ENCODE measurements at places on chromosomes 13 and 19.

DNA sequence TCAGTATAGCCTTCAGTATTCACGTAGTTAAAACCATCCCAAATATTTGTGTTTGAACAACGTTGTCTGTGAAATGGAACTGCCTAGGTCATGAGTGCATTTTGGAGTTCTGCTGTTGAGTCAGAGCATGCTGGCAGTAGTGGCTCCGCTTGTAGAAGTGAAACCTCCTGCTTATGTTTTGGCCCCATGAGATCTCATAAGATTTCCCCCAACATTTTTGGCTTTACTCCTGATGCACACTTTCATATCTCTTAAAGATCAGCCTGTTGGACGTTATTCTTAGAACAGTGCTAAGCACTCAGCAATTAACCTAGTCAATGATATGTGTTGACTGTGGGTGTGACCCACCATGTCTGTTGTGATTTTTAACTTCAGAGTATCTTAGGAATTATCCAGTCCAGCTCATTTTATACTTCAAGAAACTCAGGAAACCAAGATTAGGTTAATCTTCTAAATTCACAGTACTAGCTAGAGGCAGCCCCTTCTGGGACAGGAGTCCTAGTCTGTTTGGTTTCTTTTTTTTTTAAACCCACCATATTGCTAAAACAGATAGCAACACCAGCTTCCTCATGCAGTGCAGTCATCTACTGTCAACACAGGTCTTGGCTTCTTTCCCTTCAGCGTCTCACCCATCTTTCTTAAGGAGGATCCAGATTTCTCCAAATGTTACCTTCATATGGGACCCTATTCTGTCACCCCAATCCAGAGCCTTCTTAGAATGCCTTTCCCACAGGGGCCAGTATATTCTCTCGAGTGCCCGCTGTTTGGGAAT lies 26.2 kb downstream of the RAP2A start:
- DNase-seq = no peak

- DNase-seq = no peak
Measured at GRCh38 chr19:30596813-30597399, 224.7 kb downstream of the ZNF536 start.

GRCh38 chr13:90483906-90484305 lies 863.6 kb upstream of the MIR17HG start:
- no peak for DNase-seq

- no peak for DNase-seq
Measured at GRCh38 chr19:21680671-21681070, 86.7 kb downstream of the ZNF100 start.

- no peak for DNase-seq
Measured at GRCh38 chr13:47100214-47100853, 203.5 kb upstream of the HTR2A start.

DNA sequence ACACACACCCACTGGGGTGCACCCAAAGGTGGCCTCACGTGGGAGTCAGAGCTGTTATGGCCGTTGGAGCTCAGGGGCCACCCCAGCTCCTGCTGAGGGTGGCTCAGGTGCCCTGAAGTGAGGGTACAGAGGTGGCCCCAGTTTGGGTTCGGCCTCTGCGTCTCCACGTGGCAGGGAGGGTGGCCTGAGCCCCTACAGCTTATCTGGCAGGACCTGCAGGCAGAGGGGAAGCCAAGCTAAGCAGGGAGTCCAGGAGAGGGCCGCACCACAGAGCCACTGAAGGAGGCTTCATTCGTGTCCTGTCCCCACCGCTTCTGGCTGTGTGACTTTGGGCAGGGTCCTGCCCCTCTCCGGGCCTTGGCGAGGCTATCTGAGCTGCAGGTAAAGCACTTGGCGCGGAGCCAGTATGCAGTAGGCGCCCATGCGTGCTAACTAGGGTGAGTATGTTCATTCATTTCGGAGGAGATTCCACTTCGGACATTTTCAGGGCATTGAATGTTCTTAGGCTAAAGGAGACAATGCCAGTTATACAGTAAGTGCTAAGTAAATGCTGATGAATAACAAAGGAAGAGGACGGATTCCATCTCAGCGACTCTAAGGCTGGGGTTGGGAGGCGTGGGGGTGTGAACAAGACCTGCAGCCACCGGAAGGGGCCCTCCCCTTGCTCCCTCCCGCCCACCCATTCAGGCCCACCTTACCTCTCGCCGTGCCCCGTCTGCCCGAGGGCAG lies 4.9 kb downstream of the REX1BD start:
- no peak for DNase-seq

GRCh38 chr19:29596885-29597525 lies 9.1 kb upstream of the POP4 start:
- no peak for DNase-seq

- no peak for DNase-seq
Measured at GRCh38 chr13:42348576-42348975, 76.6 kb downstream of the AKAP11 start.

GRCh38 chr19:2112516-2113320 lies 16.0 kb downstream of the IZUMO4 start:
- no peak for DNase-seq

GRCh38 chr19:17022738-17023137 lies 3.9 kb downstream of the CPAMD8 start:
- no peak for DNase-seq

DNA sequence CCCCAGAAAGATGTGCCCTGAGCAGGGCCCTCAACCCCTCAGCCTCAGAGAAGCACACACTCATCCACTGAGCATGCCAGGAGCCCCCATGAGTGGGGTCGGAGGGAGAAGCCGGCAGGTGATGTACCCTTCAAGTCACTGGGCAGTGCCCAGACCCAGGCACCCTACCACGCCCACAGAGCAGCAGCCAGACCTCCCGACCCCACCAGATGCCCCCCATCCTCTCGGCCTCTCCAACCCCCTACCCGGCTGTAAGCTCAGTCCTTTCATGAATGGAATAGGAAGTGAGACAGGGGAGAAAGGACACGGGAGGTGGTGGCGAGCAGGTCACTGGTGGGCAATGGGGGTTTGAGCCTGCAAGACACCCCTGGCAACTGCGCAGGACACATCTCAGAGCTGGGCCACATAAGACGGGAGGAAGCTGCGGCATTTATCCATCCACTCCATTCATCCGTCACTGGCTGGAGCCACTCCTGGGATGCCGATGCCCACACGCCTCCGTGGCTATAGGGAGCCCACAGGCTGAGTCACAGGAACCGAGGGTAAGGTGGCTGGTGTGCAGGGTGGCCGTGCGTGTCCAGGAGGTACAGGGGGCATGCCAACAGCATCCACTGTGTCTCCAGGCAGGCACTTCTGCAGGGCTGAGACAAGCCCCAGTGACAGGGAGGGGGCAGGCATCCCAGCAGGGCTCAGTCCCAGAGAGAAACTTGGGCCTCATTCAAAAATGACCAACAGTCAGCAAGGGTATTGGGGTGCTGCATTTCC lies 23.8 kb upstream of the VSTM2B start:
- DNase-seq = no peak

All from amniotic stem cell (primary cell).